ENCODE measurements at places on chromosomes 11 and 22.
A peak's percentile ranks its signal among the peaks of the same experiment; 100 is the strongest.

DNA sequence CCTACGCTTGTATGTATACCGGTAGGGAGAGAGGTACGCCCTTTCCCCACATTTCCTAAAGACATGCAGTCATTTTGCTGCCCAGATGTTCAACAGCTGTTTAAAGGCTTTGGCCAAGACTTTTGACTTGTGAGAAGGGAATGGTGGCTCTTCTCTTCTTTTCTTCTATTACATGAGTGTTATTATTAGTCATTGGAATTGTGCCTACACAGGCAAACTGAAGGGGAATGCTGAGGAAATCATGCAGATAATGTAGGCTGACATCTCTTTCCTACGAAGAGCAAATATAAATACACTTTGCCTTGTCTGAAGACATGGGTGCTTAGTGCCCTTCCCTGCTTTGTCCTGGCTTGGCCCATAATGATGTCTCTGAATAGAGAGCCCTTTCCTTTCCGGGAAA lies 194.3 kb upstream of the NARS2 start:
- DNase-seq: no peak

- DNase-seq: no peak
Measured at GRCh38 chr11:111162305-111162704, 83.2 kb upstream of the POU2AF2 start.

DNA sequence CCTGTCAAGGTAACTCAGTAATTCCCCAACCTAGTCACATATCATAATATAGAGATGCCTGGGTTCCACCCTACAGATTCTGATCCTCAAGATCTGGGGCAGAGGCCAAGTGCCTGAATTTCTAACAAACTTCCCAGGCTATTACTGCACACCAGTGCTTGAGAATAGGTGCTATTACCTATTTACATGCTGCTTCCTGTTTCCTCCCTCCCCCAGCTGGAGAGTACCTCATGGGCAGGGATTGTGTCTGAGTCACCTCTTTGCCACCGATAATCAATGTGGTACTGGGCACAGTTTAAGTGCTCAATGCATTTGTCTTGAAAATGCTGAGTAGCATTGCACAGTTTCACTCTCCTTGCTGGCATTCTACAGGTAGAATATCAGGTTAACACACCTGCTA lies 582.2 kb upstream of the CADM1 start:
- DNase-seq: no peak

- no peak for DNase-seq
Measured at GRCh38 chr11:94281324-94281723, 23.1 kb upstream of the IZUMO1R start.

- peak; percentile 16 for DNase-seq
Measured at GRCh38 chr11:93279851-93280347, 50.6 kb upstream of the DEUP1 start.

GRCh38 chr11:80722629-80723028 lies 1281.8 kb upstream of the TENM4 start:
- no peak for DNase-seq

- DNase-seq: no peak
Measured at GRCh38 chr11:68527585-68527984, 67.0 kb downstream of the PPP6R3 start.

GRCh38 chr11:131624531-131624930 lies 254.1 kb downstream of the NTM start:
- DNase-seq: no peak

DNA sequence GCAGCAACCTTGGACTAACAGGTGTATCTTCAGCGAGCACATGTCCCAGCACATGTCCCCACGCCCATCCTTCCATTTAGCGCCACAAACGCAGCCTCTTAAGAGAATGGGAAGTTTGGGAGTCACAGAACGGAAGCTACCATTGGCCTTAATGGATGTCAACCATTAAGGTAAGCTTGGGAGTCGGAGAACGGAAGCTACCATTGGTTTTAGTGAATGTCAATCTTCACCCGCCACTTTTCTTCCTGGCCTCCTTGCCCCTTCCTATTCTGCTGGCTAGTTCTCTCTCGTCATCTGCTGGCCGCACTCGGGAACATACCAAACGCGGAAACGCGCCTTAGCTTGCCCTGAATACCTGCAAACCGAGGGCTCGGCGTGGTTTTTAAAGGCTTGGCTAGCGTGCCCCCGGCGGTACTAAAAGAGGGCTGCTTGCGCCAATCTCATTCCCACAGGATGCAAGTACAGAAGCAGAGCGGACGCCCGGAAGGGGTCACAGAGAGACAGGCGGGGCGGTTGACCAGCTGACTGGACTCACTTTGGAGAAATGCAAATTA lies 24.3 kb downstream of the GLYATL1 start:
- DNase-seq: no peak

GRCh38 chr11:14374922-14375830 lies 16.2 kb upstream of the RRAS2 start:
- no peak for DNase-seq

GRCh38 chr11:77619576-77620198 lies 17.9 kb downstream of the CLNS1A start:
- peak; percentile 16 for DNase-seq

DNA sequence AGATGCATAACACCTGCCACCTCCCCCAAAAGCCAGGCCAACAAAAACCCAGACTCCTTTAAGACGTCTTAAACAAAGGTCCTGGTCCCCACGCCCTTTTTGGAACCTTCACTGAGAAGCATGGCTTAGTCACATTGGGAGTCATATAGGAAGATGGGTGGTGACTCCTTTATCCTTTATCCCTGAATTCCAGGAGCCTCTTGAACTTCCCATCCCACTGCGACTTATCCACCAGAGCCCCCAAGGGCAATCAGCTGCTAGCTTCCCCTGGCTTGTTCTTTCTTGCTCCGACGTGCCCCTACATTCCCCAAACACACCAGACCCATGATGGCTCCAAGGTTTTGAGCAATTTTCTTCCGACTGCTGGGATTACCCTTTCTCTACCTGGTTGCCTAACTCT lies 567.0 kb upstream of the CADM1 start:
- DNase-seq: no peak

GRCh38 chr22:41201141-41201540 lies 4.0 kb upstream of the L3MBTL2 start:
- no peak for DNase-seq

GRCh38 chr22:19142394-19142793 lies 2.1 kb downstream of the ESS2 start:
- no peak for DNase-seq

DNA sequence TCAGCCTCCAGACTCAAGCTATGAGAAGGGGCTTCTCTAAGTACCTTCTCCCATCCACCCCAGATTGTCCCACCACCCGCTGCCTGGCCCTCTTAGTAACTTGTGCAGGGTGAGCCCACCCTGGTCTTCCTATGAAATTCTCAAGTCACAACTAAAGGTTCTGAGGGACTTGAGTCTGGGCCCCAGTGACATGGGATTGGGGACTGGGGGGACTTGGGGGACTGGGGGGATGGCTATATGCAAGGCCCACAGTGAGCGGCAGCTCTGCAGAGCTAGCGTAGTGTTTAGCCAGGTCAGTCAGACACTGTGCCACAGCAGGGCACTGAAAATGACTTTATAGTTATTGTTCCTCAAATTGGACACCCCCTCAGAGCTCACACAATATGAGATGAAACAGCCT lies 622.3 kb upstream of the CADM1 start:
- no peak for DNase-seq

GRCh38 chr11:96219981-96220623 lies 122.9 kb downstream of the MAML2 start:
- DNase-seq: no peak

GRCh38 chr11:130881475-130882137 lies 34.7 kb downstream of the SNX19 start:
- DNase-seq: no peak

DNA sequence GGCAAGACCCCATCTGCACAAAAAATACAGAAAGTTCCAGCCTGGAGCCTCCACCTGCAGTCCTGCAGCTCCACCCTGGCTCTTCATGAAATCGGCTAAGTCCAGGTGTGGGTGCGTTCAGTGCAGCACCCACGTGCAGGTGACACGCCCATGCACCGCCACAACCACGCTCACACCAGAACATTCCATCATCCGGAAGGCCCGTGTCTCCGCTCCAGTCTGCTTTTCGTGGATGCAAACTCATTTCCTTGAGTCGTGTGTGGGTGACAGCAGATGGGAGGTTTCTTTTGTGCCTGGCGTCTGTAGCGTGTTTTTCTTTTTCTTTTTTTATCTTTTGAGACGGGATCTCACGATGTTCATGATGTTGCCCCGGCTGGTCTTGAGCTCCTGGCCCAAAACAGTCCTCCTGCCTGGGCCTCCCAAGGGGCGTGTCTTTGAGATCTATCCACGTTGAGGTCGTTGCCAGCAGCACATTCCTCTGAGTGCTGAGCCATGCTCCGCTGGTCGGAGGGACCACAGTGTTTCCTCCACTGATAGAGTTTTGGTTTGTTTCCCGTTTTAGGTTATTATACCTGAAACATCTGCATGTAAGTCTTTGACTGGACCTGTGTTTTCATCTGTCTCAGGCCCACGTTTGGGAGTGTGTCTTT lies 7.2 kb downstream of the PTDSS2 start:
- DNase-seq: no peak

DNA sequence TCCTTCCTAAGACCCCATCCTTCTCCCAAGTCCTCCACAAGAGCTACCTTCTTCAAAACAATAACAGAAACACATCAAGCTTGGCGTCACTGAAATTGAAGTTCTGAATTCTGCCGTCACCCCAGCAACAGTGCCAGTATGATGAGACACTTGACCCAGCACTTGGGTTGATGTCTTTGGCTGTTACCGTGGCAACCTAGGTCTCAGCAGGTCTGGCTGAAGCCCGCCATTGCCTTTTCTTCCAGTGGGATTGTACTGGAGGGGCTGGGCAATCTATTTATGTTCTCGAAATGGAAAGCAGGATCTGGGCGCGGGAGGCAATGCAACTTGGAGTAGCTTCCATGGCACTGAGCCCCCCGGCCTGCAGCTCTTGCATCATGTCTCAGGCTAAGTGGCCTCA lies 23.8 kb downstream of the NPTXR start:
- no peak for DNase-seq

DNA sequence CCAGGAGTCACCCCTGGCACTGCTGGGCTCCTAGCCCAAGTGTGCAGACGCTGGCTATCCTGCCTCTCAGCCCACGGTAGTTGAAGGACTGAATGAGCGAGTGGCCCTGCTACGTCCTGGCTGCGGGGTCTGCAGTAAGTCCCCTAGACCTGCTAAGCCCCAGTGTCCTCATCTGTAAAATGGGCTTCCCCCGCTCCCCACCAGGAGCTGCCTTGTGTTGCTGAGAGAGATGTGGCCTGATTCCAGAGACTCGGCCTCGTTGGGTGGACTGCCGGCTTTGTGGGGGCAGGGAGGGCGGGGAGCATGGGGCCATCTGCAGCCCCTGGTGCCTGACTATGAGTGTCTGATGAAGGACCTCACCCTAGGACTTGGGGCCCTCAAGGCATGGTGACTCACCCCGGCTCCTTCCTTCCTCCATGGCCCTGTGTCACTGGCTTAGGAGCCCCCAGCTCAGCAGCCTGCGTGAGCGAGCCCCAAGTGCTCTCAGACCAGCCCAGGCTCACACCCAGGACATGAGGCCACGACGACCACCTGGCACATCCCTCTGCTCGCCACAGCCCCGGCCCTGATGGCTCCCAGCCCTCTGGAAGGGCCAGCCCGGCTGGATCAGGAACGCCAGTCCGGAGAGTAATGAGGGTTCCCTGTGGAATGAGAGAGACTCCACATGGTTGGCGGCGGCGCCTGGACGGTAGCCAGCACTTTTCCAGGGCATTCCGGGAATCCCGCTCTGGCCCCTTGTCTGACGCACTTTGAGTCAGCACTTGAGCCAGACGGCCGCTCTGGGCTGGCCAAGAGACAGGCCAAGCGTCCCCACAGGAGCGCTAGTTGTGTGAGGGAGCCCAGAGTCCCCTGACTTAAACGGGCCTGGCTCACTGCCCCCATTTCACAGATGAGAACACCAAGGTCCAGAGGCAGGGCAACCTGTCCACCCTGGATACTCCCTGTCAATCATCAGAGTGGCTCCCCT lies 50.5 kb upstream of the SHISAL1 start:
- DNase-seq: no peak
